ENCODE measurements at places on chromosomes 12 and 14. TPM values are rescaled to one million over a fixed set of nuclear protein-coding genes. Genes with fewer than 3 reads are reported as not detected.

DNA sequence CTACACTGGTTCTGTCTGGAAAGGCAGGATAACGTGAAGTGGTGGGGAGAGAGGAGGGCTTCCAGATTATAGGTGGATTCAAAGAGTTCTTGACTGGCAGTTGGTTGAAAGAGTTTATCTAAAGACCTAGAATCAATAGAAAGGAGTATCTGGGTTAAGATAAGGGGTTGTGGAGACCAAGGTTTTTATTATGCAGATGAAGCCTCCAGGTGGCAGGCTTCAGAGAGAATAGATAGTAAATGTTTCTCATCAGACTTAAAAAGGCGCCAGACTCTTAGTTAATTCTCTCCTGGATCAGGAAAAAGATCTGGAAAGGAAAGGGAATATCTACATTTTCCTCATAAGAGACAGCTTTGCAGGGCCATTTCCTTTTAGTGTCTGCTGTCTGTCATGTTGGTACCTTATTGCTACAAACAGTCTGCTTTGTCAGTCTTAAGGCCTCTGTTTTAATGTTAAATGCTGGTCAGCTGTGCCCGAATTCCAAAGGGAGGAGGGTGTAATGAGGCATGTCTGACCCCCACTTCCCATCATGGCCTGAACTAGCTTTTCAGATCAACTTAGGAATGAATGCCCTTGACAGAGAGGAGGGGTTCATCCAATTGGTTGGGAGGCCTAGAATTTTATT lies 401.3 kb downstream of the FUT8 start:
- DNase-seq = peak; percentile 41

DNA sequence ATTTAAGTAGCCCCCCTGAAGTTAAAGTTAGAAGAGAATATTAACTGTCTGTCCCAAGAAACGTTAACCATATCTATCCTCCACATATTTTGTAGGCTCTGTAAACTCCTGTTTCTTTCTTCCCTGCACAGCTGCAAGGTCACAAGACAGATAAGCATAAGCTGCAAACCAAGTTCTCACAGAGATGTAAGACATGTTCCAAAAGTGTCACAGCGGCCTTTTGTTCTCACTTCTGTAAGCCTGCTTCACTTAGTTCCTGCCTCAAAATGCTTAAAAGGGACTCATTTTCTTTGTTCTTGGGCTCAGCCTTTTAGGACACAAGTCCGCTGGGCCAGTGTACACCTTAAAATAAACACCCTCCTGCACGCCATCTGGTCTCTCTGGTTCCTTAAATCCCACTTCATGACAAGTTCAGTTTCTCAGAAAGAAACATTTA lies 3.2 kb downstream of the RNASE1 start:
- DNase-seq = no peak

DNA sequence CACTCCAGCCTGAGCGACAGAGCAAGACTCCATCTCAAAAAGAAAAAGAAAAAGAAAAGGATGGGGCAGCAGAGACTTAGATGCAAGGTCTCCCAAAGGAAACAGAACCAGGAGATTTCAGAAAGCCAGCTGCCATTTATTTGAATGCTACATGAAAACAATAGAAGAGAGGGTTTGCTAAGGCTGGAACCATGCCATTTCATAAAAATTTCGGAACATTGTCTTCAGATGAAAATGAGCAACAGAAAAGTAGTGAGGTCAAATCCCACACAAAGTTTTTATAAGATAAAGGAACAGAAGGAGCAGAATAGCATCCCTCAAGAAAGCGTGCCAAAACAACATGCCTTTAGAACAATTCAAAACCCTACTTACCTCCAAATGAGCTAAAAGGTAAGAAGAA lies 175.3 kb downstream of the ETV6 start:
- DNase-seq = no peak

DNA sequence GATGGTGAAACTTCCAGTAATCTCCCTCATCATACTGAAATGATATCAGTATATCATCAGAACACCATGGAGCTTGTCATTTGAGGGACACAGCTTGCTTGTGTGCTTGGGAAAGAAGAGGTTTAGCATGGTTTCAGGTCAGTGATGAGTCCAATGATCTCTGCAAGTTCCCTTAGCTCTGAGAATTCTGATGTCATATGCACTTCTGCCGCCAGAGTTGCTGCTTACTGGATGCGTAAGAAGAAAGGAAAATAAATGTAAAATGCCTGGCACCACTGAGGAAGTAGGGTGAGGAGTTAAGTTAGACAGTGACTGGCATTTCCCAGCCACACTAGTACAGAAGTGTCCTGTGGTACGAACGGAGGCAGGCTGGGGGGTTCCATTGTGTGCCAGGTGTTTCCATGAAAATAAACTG lies 22.6 kb downstream of the PRKCH start:
- DNase-seq = no peak

DNA sequence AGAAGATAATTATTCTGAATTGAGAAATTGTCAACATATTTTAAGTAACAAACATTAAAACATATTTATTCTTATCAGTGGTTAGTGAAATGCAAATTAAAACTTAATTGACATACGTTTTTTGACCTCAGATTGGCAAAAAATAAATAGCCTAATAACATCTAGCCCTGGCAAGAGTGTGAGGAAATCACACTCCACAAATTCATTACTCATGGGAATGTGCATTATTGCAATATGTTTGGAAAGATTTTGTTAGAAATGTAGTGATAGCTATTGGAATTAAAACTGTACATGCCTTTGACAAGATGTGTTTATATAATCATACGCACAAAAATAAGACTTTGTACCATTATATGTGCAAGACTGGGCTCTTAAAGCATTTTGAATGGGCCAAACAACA lies 168.6 kb downstream of the KITLG start:
- DNase-seq = no peak

GRCh38 chr12:107503887-107504885 lies 181.4 kb upstream of the PWP1 start:
- peak; percentile 70 for DNase-seq

DNA sequence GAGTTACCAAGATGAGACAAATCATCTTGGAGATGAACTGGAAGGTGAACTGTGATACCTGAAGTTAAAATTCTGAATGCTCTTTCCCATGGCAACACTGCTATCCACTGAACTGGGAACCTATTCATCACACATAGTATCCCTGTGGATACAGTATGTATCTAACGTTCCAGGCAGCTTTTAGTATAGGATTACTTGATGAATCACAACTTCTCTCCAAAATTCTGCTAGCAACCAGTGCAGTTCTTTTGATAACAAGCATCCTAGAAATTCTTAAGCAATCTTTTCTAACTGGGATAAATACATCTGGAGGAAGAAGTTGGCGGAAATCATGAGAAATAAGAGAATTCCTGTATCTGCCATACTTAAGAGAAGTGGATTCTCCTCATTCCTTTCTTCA lies 66.4 kb downstream of the PAWR start:
- no peak for DNase-seq

DNA sequence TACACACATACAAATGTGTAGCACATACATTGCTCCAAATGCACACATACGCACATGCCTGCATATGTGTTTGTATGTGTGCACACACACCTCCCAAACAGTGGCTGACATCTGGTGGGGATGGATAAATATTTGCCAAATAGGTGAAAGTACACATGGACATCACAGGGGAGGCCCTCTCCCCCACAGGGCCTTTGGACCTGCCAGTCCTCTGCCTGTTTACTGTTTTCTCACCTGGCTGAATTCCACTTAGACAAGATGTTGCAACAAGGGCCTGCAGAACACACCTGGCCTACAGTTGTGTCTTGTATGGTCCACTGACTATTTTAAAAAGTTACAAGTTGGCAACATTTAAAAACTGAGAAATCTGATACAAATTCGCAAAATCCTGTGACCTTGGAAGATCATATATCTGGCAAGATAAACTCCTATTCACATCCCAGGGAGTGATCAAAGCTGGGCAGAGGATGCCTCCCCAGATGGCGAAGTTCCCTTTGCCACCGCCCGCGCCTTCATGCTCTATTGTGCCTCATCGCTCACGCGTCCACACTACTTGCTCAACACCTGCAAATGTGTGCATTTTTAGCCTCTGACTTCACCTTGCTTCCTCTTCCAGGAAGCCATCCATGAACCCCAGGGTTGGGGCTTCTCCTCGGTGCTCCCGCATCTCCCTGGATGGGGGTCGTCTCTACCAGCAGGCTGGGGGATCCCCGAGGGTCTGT lies 118.4 kb upstream of the FZD10 start:
- DNase-seq = no peak

DNA sequence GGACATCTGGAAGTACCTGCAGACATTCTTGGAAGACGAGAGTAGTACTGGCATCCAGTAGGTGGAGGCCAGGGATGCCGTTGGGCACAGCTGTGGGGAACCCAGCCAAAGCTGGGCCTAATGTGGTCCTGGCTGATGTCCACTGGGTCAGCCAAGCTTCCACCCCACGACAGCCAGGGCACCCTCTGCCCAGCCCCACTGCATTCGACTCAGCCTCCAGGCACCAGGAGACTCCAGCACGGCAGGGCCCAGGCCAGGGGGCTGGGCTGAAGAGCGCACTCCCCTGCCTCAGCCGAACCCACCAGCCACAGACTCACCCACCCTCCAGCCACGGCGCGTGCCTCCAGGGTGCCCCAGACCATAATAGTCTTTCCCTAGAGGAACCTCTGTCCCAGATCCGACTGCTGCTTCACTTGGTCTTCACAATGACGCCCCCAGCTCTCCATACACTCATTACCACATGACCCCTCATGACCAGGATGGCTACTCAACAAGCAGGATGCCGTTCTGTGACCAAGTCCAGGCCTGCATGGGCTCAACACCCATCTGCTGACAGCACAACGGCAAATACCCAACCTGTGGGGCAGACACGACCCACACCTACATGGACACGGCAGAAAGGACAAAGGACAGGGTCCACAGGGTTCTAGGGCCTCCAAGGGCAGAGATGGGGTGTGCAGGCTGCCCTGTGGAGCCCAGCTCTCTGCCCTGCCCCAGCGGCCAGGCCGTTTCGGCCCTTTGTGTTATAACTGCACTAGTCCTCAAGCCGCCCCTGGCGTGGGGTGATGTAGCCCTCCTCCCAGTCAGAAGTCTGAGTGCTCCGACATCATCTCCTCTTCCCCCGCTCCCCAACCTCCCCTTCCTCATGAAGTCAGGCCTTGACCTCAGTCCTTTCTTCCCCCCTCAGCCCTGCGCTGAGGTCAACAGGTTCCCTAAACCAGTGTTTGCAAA lies 22.8 kb downstream of the ITPK1 start:
- no peak for DNase-seq

GRCh38 chr14:74029136-74029535 lies 10.0 kb downstream of the BBOF1 start:
- no peak for DNase-seq

GRCh38 chr14:29521526-29522137 lies 406.0 kb downstream of the PRKD1 start:
- DNase-seq = no peak

- DNase-seq = no peak
Observed at GRCh38 chr12:122035292-122035691, 13.6 kb downstream of the BCL7A start.

The SOCS2 gene
- total RNA-seq = 6.5 TPM

The PLEKHG7 gene
- total RNA-seq = 0.17 TPM

The TGFB3 gene
- 2.6 TPM for total RNA-seq

The OR8S1 gene
- total RNA-seq = not detected

The SYT10 gene
- 0.15 TPM for total RNA-seq
